ENCODE measurements at places on chromosomes 2 and 18.

GRCh38 chr18:75107931-75108276 is 101.0 kb downstream of the PTGR3 start:
- no peak for DNase-seq

- DNase-seq, result no peak
These were observed 21.2 kb downstream of the RTP5 start for GRCh38 chr2:241890524-241891235.

- DNase-seq, result no peak
These were observed 24.2 kb upstream of the PTPN4 start for GRCh38 chr2:119735565-119735964.

GRCh38 chr2:236168110-236169080 is at the start of gene GBX2:
TSS of gene GBX2 (minus strand) at chr2:236168386. CDS start at chr2:236167971, 415 bp downstream.
- no peak for DNase-seq

DNA sequence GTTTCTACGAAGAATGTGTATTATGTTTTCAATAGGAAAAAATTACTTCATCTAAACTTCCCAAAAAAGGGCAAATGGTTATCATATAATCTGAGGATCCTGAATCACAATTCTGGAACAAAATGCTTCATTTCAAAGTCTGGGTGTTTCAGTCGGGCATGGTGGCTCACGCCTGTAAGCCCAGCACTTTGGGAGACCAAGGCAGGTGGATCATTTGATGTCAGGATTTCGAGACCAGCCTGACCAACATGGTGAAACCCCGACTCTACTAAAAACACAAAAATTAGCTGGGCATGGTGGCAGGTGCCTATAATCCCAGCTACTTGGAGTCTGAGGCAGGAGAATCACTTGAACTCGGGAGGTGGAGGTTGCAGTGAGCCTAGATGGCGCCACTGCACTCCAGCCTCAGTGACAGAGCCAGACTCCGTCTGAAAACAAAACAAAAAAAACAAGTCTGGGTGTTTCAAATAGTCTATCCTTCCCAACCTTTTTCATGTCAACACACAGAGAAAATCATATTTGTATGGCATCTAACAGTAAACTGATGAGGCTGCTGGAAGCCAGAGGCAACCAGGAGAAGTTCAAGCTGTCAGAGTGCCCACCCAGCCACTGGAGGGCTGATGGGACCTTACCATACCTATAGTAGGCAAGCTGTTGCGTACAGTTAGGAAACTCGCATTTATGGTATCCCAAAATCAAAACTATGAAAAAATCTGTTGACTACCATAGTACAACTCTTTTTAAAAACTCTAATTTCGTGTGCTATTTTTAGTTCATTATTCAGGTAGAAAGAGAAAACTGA is 14.6 kb downstream of the NBAS start:
- DNase-seq, result no peak

DNA sequence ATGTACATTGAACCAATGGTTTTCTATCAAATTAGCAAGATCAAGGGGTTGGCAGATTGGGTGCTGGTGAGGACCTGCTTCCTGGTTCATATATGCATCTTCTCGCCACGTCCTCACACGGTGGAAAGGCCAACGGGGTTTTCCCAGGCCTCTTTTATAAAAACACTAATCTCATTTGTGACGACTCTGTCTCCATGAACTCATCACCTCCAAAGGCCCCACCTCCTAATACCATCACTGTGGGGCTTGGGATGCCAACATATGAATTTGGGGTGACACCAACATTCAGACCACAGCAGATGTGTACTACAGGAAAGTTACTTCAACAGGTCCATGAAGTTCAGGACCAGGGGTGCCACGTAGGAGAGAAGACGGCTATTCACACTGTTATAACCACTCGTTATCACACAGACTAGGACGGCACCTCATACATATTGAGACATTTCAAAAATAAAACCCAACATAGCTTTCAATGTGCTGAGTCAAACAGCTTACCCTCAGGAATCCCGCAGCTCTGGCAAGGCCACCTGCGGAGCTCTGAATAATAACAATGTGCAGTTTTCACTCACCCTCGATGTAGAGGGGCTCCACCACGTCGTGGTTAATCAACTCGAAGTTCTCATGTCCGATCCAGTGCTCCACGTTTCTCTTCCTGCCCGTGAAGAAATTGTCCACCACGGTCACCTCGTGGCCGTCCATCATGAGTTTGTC is 49.3 kb downstream of the UXS1 start:
- DNase-seq, result no peak

DNA sequence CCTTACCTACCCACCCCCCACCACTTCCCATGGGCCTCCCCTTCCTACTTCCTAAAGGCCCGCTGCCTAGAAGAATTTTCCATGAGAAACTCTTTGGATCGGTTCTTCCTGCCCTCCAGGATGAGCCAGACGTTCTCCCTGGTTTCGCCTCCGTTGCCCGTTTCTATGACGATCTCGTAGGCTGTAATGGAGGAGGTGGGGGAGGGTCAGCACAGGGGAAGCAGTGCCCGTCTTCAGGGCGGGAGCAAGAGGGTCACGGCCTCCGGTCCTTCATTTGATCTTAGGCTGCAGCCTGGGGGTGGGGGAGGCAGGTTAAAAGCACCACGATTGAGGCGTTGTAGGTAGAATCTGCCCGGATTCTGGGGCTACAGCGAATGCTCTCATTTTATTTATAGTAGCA is 172.0 kb downstream of the LOXHD1 start:
- DNase-seq, result no peak

- no peak for DNase-seq
These were observed 77.4 kb downstream of the PTGR3 start for GRCh38 chr18:75131381-75132000.

GRCh38 chr18:56284319-56284718 is 354.1 kb downstream of the TXNL1 start:
- DNase-seq, result no peak

- no peak for DNase-seq
These were observed 117.9 kb upstream of the ID2 start for GRCh38 chr2:8563814-8564474.

DNA sequence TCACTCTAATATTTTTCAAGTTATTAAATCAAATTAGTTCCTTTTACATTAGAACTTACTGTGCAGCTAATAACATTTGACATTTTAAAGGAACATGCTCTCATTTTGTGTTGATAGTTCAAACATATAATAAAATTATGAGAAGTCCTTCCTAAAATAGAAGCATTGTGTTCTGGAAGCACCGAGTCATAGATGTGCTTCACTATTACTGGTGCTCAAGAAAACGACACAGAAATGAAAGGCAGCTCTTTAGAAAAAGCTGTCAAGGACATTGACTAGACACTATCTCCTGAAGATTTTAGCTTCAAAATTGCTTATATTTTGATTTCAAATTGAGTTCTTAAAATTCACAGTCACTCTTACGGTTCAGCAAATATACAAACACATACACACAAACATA is 338.3 kb downstream of the NBAS start:
- no peak for DNase-seq
